Breast epithelium (tissue), 4 donors: ENCODE measurements at places on chromosomes 3 and 15.

DNA sequence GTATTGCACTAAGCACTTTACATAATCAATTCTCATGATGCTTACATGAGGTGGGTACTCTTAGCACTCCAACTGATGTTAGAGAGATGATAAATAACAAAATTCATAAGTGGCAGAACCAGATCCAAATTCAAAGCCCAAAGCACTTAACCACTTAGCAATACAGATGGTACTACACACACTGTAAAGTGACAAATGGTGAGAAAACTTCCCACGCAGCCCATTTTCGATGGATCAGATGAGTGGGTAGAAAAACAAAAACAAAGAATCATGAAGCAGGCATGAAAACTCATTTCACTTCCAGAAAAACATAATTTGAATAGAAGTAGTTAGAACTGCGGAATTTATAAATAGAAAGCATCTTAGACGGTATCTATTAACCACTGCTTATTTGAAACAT, 66.2 kb downstream of the FRMD4B start:
- DNase-seq: no peak

DNA sequence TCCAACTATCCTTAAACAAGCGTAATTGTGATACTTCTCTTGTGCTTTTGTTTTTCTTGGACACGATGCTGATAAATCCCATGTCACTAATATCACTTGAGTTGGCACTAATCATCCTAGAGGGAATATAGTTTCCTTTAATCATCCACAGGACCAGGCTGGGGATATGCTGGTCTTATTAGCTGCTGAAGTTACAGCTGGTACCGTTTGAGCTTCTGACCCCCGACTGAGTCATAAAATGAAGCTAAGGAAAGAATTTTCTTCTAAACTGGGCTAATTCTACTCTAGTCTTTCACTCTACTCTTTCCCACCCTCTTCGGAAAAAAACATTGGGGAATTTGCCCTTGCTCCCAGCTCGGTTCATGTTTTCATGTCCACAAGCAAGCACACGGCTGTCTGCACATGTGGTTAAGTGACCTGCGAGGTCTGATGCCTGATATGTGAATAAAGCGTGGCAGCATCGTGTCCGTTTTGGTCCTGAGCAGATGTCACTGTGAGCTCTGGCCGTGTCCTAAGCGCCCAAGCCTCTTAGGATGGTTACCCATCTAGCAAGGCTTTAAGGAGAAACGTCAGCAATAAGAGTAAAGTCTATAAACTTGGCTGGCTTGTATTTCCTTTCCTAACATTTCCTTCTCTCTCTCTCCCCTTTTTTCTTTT, 223.7 kb downstream of the ITPR1 start:
- DNase-seq: no peak

- no peak for DNase-seq
These were observed 247.2 kb downstream of the SHQ1 start for GRCh38 chr3:72601060-72601459.

GRCh38 chr3:90041995-90042394, 934.6 kb downstream of the EPHA3 start:
- no peak for DNase-seq

GRCh38 chr3:34264337-34265041, 466.1 kb downstream of the PDCD6IP start:
- no peak for DNase-seq

GRCh38 chr3:9666704-9667445, 17.6 kb downstream of the MTMR14 start:
- DNase-seq: no peak

- DNase-seq: no peak
These were observed 97.7 kb upstream of the SAMMSON start for GRCh38 chr3:69901802-69902201.

DNA sequence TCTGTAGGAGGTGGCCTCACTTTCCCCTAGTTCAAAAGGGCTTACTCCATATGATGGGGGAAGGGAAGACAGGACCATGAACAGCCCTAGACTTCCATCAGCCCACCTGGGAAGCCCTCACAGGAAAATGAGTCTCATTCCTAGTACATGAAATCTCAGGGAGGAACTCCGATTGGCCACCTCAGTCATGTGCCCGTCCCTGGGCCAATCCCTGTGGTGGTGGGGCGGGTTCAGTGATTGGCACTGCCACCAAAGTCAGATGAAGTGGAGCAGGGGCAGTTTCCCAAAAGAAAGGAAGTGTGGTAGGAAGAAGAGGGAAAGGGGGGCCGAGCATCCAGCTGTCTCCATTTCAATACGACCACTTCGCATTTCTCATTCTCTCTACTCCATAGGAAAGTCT, 25.9 kb upstream of the GP9 start:
- no peak for DNase-seq

DNA sequence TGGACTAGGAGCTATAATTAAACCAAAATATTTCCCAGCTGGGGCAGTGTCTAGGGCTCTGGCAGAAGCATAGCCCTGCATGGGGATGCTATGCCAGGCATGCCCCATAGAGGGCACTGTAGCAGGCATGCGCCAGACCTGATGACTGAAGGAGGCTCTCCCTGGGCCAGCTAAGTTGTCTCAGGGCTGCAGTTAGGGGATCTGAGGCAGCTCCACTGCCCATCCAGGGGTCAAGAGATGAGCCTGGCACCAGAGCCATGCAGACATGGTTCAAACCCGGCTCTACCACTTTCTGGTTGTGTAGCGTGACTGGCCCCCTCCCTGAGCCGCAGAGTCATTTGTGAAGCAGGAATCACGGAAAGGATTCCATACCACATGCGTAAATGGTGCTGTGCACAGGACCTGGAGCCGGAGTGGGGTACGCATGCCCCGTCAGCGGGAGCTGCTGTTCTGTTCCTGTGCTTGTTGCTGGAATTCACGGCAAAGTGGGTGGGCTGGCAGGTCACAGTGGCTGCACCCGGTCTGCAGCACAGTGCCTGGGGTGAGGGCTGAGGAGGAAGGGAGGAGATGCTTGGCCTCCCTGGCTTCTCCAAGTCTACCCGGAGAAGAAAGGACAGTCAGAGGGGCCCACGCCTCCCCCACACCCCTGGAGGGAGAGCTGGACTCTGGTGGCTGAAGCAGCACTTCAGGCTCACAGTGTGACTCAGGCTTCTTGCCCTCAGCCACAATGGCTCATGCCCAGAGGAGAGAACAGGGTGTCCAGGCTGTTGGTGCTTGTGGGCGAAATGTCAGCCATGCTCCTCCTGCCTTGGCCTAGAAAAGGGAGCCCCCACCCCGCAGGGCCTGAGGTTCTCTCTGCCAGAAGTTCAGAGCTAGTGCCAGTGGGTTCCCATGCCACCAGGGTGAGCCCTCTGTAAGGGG, 43.1 kb downstream of the DNASE1L3 start:
- DNase-seq: no peak

DNA sequence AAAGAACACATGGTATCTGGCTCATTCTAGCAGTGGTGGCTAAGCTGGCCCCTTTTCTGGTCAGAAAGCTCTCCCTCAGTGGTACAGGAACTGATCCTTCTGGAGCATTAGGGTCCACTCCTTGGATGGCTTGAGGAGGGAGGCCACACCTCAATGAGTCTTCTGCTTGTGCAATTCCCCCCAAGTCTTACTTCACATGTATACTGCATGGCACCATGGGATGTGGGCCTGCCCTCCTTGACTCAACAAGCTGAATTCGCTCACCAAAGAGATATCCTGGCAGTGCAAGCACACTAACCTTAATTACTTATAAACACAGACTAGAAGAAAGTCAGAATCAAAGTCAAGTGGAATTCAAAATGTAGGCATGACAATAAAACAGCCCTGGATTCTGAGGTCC, 133.8 kb upstream of the SLC2A2 start:
- no peak for DNase-seq

DNA sequence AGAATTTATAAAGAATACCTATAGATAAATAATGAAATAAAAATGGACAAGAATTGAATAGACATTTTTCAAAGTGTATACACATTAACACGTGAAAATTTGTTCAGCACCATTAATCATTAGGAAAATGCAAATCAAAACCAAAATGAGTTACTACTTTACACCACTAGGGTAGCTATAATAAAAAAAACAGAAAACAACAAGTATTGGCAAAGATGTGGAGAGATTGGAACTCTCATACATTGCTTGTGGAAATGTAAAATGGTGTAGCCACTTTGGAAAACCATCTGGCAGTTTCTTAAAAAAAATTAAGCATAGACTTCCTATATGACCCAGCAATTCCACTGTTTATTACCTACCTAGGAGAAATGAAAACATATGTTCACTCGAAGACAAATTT, 172.8 kb upstream of the P2RY1 start:
- DNase-seq: no peak

- peak; percentile 16 for DNase-seq
These were observed 143.9 kb downstream of the OR4M2 start for GRCh38 chr15:22224241-22224671.

DNA sequence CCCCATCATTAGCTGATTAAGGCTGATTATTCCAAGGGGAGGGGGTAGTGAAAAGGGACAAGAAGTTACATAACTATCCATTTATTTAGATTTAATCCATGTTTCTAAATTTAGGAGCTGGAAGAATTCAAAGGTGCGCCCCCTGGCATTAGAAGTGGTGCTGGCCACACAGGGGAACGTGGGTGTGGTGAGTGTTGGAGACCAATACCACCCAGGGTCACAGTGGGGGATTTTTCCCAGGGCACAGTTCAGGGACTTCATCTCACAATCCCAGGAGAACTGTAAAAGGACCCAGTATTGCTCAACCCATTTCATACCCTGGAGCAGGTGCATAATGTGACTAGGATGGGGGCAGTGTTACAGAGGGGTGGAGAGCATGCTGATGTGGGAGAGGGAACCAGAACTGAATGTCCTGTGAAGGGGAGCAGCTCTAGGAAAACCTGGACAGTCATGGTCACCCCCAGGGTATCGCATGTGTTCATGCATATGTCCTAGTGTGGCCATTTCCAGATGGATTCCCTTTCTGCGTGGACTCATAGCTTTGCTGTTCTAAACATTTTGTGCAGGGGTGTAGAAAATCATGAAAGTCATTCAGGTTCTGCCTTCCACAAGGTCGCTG, 110.3 kb downstream of the LSM3 start:
- DNase-seq: no peak

DNA sequence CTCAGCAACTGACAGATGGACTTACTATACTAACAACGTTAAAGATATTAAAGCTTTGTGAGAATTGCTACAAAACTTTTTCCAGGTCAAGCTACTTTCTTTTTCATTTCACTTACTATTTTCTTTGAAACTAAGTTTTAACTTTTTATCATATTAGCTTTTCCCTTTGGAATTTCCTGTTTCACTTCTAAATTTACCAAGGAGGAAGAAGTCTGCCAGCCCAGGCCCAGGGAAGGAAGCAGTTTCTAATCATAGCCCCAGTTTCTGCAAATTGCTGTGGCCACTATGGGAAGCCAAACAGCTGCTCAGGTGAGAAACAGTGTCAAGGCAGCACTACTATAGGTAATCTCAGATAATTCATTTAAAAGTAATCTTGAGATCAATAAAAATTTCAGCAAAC, 18.4 kb downstream of the CYFIP1 start:
- no peak for DNase-seq

- no peak for DNase-seq
These were observed 135.2 kb downstream of the BBX start for GRCh38 chr3:107657971-107658370.

DNA sequence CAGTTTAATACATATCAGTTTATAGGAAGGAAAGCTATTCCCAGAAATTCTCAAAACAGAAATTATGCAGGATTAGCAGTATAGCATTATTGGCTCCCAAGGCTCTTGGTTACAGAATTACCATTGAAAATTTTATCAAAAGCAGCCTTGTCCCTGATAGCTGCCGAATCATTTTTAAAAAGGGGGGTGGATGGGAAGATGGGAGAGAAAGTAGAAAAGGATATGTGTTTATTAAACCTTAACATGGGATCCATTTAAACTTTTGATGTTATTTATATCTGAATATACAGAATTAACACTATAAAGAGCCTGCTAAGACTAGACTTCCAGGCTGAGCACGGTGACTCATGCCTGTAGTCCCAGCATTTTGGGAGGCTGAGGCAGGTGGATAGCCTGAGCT, 10.8 kb downstream of the RCN2 start:
- DNase-seq: no peak

DNA sequence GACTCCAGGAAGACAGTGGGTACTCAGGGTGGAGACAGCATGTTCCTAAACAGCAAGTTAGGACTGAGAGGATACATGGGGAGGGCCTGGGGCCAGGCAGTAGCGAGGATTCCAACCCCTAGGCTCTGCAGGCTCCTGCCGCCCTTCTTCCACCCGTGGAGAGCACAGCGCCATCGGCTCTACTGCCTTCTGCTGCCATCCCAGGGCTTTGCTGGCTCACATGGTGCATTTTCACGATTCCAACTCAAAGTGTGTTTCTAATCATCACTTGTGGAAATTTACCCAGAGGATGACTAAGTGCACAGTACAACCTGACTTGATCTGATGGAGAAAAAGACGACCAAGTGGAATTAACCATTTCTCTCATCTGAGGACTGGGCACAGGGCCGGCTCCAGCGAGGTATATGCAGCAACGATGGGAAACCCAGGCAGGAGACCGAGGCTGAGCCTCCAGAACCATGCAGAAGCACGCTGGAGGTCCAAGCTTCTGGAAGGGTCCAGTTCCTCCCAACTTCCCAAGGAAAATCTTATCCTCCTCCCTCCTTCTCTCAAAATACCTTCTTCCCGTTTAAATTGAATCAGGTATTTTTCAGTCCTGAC, 104.6 kb downstream of the LRIG1 start:
- no peak for DNase-seq
